ENCODE measurements at places on chromosomes 3 and 15. TPM values are rescaled to one million over a fixed set of nuclear protein-coding genes. Genes with fewer than 3 reads are reported as not detected.

The ATP13A5 gene
- total RNA-seq: not detected

The BFSP2 gene
- total RNA-seq: 0.96 TPM

The P2RY14 gene
- not detected for total RNA-seq

The PDIA5 gene
- 18.8 TPM for total RNA-seq

The FRMD4B gene
- 13.6 TPM for total RNA-seq
